Endothelial cell of coronary artery (primary cell): ENCODE measurements at places on chromosomes 5 and 9. TPM values are rescaled to one million over a fixed set of nuclear protein-coding genes. Genes with fewer than 3 reads are reported as not detected.

The FOXD4L4 gene
- 0.09 TPM in 2 replicates for total RNA-seq

The TAF11L10 gene
- total RNA-seq = not detected in 2 replicates

The PTGR1 gene
- 53.3 and 91.0 TPM in 2 replicates for total RNA-seq

The LCN15 gene
- not detected in 2 replicates for total RNA-seq

The PCDHB11 gene
- total RNA-seq = 0.38 and 0.99 TPM in 2 replicates

The PCA3 gene
- total RNA-seq = 0.28 and 0.90 TPM in 2 replicates

The PCDHGA6 gene
- total RNA-seq = 2.2 and 2.8 TPM in 2 replicates

The ACTBL2 gene
- total RNA-seq = 0.28 TPM in 1 of 2 replicates, not detected in the other

The APBA1 gene
- total RNA-seq = 3.7 and 4.2 TPM in 2 replicates

The LHFPL2 gene
- total RNA-seq = 40.1 and 49.2 TPM in 2 replicates

The MEGF10 gene
- total RNA-seq = 0.09 and 0.36 TPM in 2 replicates

The IFNK gene
- not detected in 2 replicates for total RNA-seq

The KCNT1 gene
- under 0.01 and 0.09 TPM in 2 replicates for total RNA-seq

The NCS1 gene
- 26.4 and 33.8 TPM in 2 replicates for total RNA-seq

The IFNA21 gene
- not detected in 2 replicates for total RNA-seq
